ENCODE measurements at places on chromosomes 1 and 21. TPM values are rescaled to one million over a fixed set of nuclear protein-coding genes. Genes with fewer than 3 reads are reported as not detected.
A peak's percentile ranks its signal among the peaks of the same experiment; 100 is the strongest.

DNA sequence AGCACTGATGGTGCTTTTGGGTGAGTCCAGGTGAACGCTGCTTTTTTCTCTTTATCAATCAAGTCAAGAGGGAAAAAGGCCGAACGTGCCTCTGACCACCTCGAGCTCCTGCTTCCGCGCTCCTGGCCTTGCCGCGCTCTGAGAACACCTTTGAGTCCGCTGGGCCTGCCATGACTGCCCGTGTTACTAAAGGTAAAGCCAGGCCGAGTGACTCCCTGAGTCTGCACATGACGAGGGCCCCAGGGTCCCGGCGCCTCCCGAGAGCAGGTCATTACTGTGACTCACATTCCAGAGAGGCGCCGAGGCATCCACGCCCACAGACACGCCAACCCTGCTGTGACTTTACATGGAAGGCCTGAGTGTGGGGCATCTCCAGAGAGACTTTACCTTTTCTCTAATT, 11.1 kb downstream of the POFUT2 start:
- peak; percentile 55 for DNase-seq
- no peaks in the 10 kb centered on the region for H3K4me1 ChIP-seq
- no peak overlapping the region for H3K4me3 ChIP-seq
- H3K36me3 ChIP-seq: peaks cover 100% of the 10 kb centered on the region
- no peak overlapping the region for H3K27ac ChIP-seq
- no peaks in the 10 kb centered on the region for H3K27me3 ChIP-seq

- peaks cover 23% of the 10 kb centered on the region for H3K4me1 ChIP-seq
- H3K27me3 ChIP-seq: no peaks in the 10 kb centered on the region
- no peak for DNase-seq
- H3K4me3 ChIP-seq: no peak overlapping the region
Measured at GRCh38 chr1:1021920-1022259, 2.0 kb downstream of the AGRN start.

- no peaks in the 10 kb centered on the region for H3K4me1 ChIP-seq
- peaks cover 12% of the 10 kb centered on the region for H3K36me3 ChIP-seq
- H3K27ac ChIP-seq: no peak overlapping the region
- H3K4me3 ChIP-seq: no peak overlapping the region
- no peaks in the 10 kb centered on the region for H3K27me3 ChIP-seq
Measured at GRCh38 chr1:111151838-111152237, 11.8 kb downstream of the CEPT1 start.

DNA sequence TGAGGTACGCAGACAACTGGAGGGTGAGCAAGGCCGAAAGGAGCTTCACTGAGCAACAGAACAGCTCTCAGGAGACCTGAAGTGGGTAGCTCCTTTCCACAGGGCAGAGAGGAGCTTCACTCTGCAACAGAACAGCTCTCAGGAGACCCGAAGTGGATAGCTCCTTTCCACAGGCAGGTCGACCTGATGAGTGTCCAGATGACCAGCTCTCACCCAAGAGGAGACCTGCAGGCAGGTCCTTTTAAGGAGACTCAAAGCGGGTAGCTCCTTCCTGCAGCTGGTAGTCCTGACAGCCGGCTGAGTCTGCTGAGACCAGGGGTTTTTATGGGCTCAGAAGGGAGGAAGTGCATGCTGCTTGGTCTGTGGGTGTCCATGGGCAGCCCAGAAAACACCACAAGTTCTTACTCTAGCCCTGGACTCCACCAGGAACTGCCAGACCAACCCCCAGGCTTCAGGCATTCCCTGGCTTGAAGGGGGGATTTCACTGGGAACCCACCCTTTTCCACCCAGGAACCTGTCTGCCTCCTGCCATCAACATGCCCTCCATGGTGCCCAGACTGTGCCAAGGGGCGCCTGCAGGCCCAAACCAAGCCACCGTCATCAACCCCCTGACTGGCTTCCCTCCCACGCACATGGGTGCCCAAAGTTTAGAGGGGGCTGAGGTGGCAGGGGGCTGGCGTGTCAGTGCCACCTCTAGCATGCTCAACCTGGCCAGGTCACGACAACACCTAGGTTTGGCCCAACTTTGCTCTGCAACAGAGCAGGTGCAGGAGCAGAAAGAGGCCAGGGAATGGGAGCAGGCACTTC, 43.6 kb downstream of the ZBTB8OS start:
- no peaks in the 10 kb centered on the region for H3K27me3 ChIP-seq
- no peak overlapping the region for H3K27ac ChIP-seq
- H3K4me1 ChIP-seq: peaks cover 1% of the 10 kb centered on the region
- no peaks in the 10 kb centered on the region for H3K36me3 ChIP-seq
- H3K4me3 ChIP-seq: no peak overlapping the region
- DNase-seq: no peak

DNA sequence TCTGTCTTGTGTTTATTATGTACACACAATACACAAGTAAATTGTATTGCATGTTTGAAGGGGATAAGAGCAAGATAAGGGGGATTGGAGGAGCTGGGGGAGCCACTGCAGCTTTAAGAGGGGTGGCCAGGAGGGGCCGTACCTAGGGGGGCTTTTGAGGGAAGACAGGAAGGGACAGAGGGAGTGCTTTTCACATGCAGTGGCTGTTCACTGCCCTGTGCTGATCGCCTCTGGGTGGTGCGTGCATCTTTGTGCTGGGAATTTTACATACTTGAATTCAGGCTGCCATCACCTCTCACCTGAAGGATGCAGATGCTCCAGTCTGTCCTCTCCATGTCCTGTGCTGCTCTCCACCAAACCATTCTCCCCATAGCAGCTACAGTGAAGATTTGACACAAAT, 179.5 kb downstream of the PTPRU start:
- DNase-seq: no peak
- no peaks in the 10 kb centered on the region for H3K27me3 ChIP-seq
- no peaks in the 10 kb centered on the region for H3K4me1 ChIP-seq

The OMA1 gene
- polyA plus RNA-seq: 10.6 TPM

The PEAR1 gene
- polyA plus RNA-seq: 0.69 TPM

Data from sigmoid colon (tissue), 7 donors.